ENCODE measurements at places on chromosomes 2 and 18. TPM values are rescaled to one million over a fixed set of nuclear protein-coding genes. Genes with fewer than 3 reads are reported as not detected.

GAREM1 gene
- total RNA-seq = 0.89 TPM

SNED1 gene
- total RNA-seq = 11.0 TPM

CCDC148 gene
- total RNA-seq = not detected

KCTD1 gene
- 15.0 TPM for total RNA-seq

ESPNL gene
- 13.5 TPM for total RNA-seq

SGPP2 gene
- not detected for total RNA-seq

LRATD1 gene
- total RNA-seq = 3.5 TPM

All from myometrial cell (primary cell).